CD8-positive, alpha-beta memory T cell (primary cell): ENCODE measurements at places on chromosomes 12 and 14.

GRCh38 chr12:112046003-112046402 is 32.8 kb downstream of the ERP29 start:
- no peak for DNase-seq

DNA sequence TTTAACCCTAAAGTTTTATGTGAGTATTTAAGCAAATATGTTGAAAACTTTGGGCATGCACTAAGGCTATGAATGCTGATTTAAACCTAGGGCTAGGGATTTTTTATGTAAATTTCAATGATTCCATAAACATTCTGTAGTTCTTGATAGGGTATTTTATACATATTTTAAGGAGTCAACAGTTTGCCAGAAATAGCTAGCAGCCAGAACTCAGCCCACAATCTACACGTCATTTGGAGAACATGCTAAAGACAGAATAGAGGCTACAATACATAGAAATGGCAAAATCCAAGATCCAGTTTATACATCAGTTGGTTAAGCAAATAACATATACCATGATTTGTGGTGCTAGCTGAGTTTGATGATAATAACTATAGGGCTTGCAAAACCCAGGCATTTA is 184.7 kb downstream of the TMEM117 start:
- DNase-seq, result no peak

- no peak for DNase-seq
Observed at GRCh38 chr12:16323638-16324037, 23.8 kb upstream of the MGST1 start.

DNA sequence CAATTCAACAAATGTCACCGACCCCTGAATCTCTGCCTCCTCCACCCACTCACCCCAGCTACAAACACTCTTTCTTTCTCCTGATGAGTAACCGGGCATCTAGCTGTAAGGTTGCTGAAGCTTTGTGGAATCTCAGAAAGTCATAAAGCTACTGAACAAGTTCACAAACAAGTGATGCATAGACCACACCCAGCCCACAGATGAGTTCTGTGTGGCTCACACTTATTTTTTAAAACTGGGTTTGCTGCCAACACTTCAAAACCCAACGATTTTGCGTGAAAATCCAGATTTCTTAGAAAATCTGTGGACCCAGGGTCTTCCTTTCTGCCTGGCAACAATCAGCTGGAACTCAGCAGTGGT is 96.1 kb downstream of the APAF1 start:
- no peak for DNase-seq

GRCh38 chr14:29982171-29982570 is 54.5 kb upstream of the PRKD1 start:
- no peak for DNase-seq

DNA sequence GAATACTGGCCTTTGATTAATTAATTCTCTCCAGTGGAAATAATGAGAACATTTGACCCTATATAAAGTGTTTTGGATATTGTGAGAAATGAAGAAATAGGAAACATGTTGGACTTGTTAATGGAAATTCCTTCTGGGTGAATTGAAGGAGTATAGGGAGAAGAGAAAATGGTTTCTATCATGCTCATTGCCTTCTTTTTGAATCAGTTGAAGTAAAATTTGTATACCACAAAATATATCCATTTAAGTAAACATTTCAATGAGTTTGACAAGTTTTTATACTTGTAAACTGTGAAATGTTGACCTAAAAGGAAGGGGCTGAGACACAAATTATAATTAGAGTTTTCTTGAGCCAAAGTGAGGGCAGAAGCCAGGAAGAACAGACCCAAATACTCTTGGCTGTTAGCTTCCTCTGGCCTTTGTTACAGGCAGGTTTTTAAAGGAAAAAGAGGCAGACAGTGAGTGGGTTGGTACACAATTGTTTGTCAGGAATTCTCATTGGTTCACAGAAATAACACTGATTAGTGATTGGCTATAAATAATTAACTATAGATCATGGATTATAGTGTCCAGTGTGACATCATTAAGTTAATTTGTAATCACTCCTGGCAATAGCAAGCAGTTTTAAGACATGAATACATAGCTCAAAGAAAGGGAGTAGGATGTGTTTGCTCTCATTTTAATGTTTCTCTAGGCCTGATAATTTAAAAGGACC is 826 bp downstream of the ZNF705A start:
- no peak for DNase-seq

DNA sequence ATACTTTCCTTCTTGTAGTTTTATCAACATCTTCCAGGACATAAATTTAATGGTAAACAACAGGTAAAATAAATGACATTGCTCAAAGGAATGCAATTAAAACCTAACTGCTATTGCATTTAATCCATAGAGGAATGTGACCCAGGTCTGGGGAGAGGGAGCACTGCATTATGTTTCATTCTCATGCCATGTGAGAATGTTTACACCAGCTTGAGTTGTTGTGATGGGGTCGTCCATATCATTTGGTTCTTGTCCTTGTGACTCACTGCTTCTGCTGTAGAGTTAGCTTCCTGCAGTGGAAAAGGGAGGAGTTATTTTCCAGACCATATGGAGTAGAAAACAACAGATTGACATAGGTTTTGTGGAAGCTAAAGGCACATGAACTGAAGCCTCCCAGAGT is 129.3 kb upstream of the PMCH start:
- DNase-seq, result no peak

- no peak for DNase-seq
Observed at GRCh38 chr12:29167988-29168387, 18.9 kb downstream of the FAR2 start.

DNA sequence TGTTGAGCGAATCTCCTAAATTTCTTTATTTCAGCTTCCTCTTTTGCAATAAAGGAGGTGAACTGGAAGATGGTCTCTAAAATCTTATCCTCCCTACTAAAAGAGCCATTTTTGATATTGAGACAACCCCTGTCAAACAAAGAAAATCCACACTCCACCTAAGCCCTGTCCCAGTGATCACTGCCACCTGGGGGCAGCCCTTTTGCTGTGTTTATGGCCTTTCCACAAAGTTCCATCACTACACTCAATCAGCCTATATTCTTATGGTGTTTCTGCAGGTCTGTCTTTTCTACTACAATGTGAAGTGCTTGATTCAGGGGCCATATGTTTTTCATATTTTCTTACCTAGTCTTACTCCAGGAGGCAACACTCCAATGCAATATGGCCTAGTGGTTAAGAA is 163.7 kb downstream of the BMP4 start:
- no peak for DNase-seq

- DNase-seq, result no peak
Observed at GRCh38 chr12:18207266-18207665, 54.1 kb upstream of the PIK3C2G start.

DNA sequence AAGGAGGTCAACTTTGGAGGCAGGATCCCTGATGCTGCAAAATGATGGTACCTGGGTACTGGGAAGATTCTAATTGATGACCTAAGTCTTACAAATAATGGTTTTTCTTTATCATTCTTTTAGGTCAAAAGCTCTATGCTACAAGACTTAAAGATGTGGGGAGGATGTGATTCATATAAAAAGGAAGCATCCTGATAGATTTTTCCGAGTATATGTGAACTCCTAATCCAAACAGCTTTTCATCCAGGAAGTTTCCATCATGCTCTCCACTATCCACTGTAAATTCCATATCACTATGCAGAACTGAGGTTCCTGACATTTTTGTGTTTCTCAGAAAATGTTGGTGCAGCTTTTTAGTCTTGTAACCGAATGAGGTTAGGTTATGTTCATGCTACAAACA is 293.2 kb downstream of the PAWR start:
- no peak for DNase-seq

DNA sequence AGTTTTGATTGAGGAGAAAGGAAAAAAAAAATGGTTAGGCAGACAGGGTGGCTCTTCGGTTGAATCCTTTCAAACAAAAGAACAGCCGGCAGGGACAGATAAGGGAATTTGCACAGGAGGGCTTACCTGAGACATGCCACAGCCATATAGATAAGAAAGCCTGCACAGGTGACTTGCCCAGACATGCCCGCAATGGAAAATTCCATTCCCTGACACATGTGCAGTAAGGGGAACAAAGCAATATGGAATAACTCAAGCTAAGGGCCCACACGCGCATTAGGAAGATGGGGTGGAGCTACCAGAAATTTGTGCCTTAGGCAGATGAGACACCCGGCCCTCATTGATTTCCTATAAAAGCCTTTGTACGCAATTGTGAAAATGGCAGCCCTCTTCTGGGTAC is 86.7 kb downstream of the TMEM260 start:
- no peak for DNase-seq

DNA sequence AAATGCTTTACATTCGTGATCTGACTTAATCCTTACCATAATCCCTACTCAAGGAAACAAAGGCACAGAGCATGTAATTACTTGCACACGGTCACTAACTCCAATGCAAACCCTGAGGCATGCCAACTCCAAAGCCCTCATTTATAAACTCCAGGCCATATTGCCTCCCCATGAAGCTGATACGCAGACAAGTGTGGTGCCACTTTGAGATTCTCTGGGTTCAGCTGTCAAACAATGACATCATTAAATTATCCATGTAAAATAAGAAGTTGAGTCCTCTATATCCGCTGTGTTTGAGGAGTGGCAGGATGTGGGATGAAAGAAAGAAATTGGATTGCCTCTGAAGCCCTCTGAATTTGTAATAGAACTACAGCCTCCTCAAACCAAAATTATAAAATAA is 62.8 kb downstream of the ANO4 start:
- no peak for DNase-seq

- no peak for DNase-seq
Observed at GRCh38 chr14:56333359-56334292, 215.4 kb downstream of the PELI2 start.

- DNase-seq, result peak; percentile 13
Observed at GRCh38 chr12:7439579-7440505, 4.1 kb downstream of the CD163L1 start.

DNA sequence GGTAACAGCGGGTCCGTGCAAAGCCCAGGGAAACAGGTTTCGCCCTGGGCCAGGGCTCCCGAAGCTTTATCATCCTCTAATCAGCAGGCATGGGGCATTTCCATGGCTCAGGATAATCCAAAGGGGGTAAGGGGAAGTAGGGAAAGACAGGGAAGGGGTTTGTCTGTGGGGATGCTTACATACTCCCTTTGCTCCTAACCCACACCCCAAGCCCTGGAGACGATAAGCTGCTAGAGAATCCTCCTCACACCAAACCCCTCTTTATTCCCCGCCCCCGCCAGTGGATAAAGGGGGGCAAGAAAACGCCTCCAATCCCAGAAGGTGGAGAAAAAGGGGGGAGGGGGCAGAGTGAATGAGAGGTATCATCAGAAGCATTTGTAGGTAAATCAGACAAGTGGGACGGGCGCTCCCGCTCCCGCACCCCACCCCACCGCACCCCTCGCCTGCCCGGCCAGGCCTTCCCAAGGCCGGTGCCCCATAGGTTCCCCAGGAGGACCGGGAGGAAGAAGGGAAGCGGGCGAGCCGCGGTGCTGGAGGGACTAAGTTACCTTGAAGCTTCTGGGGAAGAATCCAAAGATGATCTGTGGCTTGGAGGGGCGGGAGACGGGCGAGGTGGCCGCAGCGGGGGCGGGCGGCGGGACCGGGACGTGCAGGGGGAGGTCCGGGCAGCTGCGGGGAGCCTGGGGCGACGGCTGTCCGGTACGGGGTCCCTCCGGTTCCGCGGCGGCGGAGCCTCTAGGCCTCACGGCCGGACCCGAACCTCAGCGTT is 762 bp downstream of the PPP2R5E start:
- DNase-seq, result no peak

- no peak for DNase-seq
Observed at GRCh38 chr12:12872139-12872933, 19.0 kb upstream of the GPRC5A start.

- DNase-seq, result no peak
Observed at GRCh38 chr14:39351708-39352107, 80.5 kb downstream of the FBXO33 start.

GRCh38 chr12:94380507-94380906 is 79.2 kb downstream of the CEP83 start:
- no peak for DNase-seq

DNA sequence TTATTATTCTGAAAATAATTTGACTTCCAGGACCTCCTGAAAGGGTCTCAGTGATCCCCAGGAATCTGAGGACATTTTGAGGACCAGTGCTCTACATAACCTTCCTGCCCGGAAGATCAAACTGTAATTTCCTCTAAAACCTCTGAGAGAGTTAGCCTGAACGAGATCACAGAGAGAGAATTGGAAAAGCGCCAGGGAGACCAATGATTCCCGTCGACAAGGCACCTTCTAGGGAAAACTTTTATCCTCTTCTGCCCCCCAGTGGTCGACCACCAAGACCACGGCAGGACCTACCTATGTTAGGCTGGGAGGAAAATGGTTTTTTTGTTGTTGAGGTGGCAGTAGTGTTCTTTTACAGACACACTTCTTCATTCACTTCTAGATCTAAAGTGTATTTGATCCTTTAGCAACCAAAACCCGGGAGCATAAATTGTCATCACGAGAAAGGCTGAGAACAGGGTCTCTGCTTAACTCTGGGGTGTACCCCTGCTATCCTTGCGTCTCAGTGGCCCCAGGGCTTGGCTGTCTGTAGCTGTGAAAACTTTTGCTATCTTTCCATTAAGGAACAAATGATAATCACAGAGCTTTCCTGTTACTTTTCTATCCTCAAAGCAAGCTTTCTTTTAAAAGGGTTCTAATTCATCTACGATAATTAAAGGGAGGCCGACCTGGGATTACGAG is 62.9 kb upstream of the NID2 start:
- peak; percentile 35 for DNase-seq

GRCh38 chr14:99132821-99133635 is 139.0 kb downstream of the BCL11B start:
- DNase-seq, result no peak

DNA sequence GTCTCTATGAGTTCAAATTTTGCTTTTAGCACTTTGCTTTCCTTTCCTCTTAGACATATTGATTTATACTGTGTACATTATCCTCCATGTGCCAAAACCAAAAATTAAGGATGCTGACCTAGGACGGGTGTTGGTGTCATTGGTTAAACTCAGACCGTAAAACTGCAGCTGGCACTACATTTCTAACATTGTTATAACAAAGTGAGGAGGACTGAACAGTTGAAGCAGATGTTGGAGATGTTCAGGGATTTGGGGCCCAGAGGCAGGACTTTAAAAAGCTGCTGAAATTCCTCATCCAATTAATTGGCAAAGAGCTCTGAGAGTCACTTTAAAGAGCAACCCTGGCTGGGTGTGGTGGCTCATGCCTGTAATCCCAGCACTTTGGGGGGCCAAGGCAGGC is 72.4 kb downstream of the TMTC1 start:
- no peak for DNase-seq

- no peak for DNase-seq
Observed at GRCh38 chr12:57187222-57188089, 29.1 kb upstream of the NXPH4 start.

- no peak for DNase-seq
Observed at GRCh38 chr14:39015360-39015961, 87.6 kb downstream of the SEC23A start.

DNA sequence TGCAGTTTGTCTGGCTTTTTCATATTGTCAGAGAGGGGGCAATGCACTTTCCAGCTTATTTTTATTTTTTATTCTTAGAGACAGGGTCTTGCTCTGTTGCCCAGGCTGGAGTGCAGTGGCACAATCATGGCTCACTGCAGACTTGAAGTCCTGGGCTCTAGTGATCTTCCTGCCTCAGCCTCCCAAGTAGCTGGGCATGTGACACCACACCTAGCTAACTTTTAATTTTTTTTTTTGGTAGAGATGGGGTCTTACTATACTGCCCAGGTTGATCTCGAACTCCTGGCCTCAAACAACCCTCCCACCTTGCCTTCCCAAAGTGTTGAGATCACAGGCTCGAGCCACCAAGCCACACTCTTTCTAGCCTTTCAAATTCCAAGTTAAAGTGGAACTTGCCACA is 3.9 kb upstream of the A2ML1 start:
- DNase-seq, result no peak

GRCh38 chr12:6044082-6044481 is 80.4 kb downstream of the VWF start:
- no peak for DNase-seq
